ENCODE measurements at places on chromosomes 13 and 19.

- no peak for DNase-seq
Measured at GRCh38 chr13:55550624-55551023, 1590.1 kb upstream of the PRR20A start.

- DNase-seq: no peak
Measured at GRCh38 chr13:76764429-76764828, 121.8 kb downstream of the KCTD12 start.

- no peak for DNase-seq
Measured at GRCh38 chr19:3555653-3556422, 1.5 kb downstream of the MFSD12 start.

- DNase-seq: peak; percentile 63
Measured at GRCh38 chr19:1264801-1265614, 4.1 kb upstream of the CIRBP start.

- DNase-seq: no peak
Measured at GRCh38 chr13:111120422-111120821, 5.3 kb downstream of the ARHGEF7 start.

- DNase-seq: no peak
Measured at GRCh38 chr19:29530540-29531457, 5.0 kb downstream of the VSTM2B start.

DNA sequence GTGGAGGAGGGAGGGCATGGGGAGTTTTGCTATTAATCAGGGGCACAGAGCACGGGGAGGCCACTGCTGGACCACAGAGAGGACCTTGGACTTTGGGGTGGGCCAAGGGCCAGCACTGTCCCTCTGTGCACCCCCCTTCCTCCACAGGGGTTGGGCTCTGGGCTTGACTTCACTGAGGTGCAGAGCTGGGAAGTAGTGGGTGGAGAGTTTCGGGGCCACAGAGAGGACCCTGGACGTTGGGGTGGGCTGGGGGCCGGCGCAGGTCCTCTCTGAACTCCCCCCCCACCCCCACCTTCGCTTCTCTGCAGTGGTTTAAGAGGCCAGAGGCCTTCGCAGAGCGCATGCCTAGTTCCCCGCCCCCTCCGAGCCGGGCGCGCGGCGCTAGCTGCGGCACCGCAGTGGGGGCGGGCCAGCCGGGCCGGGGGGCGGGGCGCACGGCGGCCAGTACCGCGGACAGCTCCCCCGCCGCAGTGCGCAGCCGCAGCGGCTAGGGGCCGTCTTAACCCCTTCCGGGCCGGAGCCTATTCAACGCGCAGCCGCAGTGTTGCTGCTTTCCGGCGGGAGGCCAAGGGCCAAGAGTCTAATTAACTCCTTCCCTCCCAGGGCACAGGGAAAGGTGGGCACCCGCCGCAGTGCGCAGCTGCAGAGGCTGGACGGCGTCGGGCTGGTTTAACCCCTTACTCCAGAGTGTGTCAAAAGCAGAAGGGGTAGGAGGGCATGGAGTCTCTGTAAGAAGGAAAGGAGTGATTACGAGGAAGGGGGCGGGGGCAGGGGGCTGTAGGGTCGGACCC lies 3.7 kb downstream of the KCNC3 start:
- DNase-seq: peak; percentile 97

DNA sequence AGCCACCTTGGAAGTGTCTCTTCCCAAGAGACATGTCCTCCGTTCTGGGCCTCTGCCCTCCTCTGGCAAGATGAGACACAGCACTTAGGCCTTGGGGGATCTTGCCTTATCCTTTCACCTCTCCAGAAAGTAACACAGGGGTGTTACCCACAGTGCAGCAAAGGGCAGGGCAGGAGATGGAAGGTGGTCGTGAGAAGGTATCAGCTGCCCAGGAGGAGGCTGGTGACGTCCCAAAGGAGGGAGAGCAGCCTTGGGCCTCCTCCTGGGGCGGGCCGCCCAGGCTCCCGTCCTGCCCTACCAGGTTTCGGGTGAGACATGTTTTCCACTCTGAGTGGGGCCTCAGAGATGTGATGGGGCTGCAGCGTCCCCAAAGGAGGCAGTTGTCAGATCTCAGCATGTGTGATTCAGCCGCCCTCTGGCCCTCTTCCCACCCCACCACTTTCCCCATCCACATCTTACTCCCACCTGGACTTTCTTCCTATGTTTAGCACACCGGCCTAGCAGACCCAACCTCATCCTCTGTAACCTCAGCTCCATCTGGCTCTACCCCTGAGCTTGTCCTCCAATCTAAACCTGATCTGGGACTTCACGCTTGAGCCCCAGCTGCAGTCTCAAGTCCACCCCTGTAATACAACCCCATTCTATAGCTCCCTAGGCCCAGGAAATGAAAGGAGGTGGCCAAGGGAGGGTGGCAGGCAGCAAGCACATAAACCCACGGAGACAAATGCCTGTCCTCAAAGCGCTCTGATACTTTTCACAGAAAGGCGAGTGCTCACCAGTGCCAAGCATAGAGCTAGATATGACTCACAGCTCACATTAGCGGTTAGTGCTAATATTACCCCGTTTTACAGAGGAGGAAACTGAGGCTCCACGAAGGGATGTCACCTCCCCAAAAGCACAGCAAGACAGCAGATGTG lies 9.3 kb downstream of the POU2F2 start:
- DNase-seq: peak; percentile 75

GRCh38 chr19:8001995-8002849 lies 3.2 kb downstream of the ELAVL1 start:
- peak; percentile 89 for DNase-seq

DNA sequence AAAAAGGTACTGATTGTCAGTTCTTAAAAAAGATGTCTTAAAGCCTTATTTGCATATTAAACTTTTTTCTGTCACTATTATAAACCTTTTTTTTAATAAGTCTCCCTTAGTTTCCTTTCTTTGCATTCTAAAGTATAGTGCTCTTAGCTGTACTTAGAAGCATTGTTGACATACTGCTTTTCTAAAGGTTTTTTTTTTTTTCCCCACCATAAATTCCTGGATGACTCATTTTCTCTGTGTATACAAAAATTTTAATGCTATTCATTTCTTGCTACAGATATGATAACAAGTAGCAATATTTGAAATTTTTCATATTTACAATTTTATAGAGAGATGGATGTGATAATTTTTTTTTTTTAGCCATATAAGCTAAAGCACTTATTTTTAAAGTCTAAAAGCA lies 43.5 kb downstream of the METTL21C start:
- DNase-seq: no peak

GRCh38 chr19:47447470-47448359 lies 24.0 kb downstream of the SLC8A2 start:
- no peak for DNase-seq

- peak; percentile 51 for DNase-seq
Measured at GRCh38 chr19:43777163-43777695, 3.5 kb downstream of the KCNN4 start.

DNA sequence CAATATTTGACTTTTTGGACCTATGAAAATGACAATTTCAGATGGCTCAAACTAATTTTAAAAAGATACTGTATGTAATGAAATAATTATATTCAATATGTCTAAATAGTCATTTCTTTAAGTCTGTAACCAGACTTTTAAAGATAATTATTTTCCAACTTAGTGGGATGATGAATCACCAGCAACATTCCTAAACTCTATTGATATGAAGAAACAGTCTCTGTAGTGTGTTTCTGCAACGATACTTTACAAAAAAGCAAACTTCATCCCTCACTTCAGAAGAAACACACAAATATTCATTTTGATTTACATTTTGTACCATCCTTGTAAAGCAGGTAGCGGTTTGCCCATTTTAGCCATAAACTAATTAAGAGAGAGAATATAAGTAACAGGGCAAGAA lies 417.4 kb downstream of the EFNB2 start:
- DNase-seq: no peak

GRCh38 chr19:40357640-40358039 lies 9.1 kb downstream of the PLD3 start:
- no peak for DNase-seq

GRCh38 chr19:45467115-45467455 lies 711 bp upstream of the FOSB start:
- DNase-seq: no peak

DNA sequence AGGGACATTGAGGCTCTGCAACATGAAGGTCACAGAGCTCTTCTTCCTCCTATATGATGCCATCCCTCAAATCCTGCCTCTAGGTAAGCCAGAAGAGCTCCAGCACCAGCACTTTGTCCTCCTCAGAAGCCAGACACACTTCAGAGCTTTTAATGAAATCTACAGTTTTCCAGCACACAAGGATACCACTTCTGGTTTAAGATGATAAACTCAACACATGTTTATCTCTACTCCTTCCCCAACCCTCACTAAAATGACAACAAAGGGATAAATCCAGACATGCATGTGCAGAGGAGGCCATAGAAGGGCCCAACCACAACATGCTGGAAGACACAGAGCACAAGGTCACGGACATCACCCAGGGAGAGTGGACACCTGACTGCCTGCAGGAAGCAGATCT lies 195.3 kb downstream of the USP12 start:
- no peak for DNase-seq

- no peak for DNase-seq
Measured at GRCh38 chr13:41699759-41700158, 242.4 kb downstream of the RGCC start.

DNA sequence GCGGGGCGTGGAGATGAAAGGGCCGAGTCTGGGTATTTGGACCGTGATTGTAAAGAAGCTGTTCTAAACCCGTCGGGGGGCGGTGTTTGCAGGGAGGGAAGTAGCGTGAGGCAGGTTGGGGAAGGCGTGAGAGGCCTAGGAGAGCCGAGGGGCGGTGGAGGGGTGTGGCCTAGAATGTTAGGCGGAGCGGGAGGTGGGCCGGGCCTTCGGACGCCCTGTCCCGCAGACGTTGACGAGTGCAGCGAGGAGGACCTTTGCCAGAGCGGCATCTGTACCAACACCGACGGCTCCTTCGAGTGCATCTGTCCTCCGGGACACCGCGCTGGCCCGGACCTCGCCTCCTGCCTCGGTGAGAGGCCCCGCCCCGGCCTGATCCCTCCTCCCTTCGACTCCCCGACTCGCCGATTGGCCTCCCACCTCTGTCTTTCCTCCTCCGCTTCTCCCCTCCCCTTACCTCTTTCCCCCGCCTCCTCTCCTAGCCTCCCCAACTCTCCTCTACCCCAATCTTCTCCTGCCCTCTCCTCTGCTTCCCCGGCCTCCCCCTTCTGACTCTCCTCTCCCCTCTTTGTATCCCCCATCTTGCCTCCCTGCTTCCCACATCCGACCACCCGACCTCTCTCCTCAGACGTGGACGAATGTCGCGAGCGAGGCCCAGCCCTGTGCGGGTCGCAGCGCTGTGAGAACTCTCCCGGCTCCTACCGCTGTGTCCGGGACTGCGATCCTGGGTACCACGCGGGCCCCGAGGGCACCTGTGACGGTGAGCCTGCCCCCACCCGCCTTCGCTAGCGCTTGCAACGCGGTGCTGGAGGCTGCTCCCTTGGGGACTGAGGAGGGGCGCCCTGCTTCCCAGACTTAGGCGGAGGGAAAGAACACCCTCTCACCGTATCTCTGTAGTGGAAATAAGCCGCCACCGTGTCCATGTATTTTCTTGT lies 12.8 kb downstream of the LTBP4 start:
- DNase-seq: peak; percentile 94
